ENCODE measurements at places on chromosomes 5 and 9.

GRCh38 chr5:50800410-50800809 is 134.0 kb downstream of the PARP8 start:
- DNase-seq, result no peak

DNA sequence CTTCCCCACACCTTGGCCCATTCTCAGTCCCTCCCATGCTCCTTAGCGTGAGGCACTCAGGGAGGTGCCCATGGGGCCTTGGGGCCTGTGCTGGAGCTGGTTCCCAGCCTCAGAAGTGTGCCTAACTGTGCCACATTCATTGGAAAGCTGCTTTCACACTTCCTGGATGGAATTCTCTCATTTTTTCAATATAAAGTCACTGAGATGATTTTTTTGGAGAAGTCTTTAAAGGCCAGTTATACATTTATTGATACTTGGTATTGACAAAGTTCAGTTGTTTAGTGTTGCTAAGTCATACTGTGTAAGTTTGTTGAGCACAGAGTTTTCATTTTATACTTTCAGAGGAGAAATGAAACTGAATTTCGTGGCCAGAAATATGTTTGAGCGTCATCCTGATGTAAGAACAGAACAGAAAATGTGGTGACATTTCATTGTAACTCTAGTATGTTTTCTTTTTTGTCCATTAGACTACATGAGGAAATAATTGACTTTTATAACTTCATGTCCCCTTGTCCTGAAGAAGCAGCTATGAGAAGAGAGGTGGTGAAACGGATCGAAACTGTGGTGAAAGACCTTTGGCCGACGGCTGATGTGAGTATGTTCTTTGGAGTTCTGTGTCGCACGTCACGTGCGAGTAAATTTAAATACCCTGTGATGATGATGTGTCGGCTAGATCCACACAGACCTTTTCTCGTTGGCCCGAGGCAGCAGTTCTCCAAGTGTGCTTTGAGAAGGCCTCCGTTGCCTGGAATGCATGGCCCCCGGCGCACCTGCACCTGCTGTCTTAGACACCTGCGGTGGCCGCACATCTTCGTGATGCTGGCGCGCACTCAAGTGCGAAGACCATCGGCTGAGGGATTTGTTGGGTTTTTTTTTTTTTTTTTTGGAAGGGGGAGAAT is 24.1 kb downstream of the TENT4A start:
- no peak for DNase-seq

GRCh38 chr5:133464013-133464412 is 148.3 kb downstream of the FSTL4 start:
- no peak for DNase-seq

GRCh38 chr9:70746760-70747159 is 332.3 kb upstream of the KLF9 start:
- DNase-seq, result no peak

DNA sequence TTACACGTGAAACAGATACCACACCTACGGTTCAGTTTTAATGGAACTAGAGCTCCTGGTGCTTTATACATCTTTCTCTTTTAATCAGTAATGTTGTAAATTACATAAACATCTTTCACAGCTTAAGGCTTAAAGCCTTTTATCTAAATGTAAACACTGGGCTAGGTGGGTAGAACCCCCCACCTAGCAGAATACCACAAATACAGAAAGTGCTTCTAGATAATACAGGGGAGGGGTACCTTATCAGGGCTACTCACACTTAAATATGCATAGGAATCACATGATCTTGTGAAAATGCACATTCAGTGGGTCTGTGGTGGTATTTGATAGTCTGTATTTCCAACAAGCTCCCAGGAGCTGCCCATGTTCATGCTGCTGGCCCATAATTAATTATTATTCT is 256.4 kb upstream of the TARS1 start:
- no peak for DNase-seq

GRCh38 chr9:135329571-135330306 is 149.8 kb upstream of the PPP1R26 start:
- DNase-seq, result no peak

GRCh38 chr5:6359555-6360322 is 18.6 kb downstream of the MED10 start:
- no peak for DNase-seq

GRCh38 chr9:109143881-109144562 is 23.0 kb downstream of the FRRS1L start:
- DNase-seq, result peak; percentile 40

GRCh38 chr5:157855404-157855994 is 3.4 kb downstream of the CLINT1 start:
- DNase-seq, result peak; percentile 64

DNA sequence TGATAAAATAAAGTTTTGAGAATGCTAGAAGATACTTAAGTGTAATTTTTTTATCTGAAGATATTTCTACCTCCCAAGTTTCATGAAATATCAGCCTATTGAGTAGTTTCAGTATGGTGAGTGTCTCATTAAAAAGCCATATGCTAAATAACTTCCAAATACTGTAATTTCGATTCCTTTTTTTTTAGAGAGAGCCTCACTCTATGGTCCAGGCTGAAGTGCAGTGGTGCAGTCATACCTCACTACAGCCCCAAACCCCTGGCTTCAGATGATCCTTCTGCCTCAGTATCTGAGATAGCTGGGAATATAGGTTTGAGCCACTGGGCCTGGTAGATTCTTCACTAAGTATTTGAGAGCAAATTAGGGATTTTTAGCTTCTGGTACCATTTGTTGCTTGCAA is 24.5 kb downstream of the CDC42SE2 start:
- no peak for DNase-seq

DNA sequence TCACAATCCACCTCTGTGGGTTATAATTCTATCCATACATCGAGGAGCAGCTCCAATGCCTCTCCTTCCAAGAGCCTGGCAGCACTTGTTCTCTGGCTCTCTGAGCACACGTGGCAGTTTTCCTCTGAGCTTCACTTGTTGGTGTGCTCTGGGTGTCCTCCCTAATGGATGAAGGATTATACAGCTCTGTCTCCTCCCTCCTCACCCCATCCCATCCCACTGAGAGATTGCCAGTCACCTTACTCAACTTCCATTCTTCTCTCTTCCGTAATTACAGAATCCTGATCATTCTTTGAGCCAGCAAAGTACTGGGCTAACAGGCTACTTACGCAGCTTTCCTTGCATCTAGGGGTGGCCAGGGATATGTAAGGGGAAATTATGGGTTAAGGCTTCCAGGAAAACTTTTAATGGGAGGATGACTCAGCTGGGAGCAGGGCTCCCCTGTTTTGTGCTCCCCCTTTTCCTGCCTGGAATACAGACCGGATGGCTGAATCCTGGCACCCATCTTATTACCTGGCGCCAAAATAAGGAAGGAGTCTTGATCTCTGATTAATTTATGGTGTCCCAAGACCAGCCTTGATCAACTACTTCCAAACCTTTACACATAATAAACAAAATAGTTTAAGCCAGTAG is 6.3 kb upstream of the CCDC69 start:
- no peak for DNase-seq

DNA sequence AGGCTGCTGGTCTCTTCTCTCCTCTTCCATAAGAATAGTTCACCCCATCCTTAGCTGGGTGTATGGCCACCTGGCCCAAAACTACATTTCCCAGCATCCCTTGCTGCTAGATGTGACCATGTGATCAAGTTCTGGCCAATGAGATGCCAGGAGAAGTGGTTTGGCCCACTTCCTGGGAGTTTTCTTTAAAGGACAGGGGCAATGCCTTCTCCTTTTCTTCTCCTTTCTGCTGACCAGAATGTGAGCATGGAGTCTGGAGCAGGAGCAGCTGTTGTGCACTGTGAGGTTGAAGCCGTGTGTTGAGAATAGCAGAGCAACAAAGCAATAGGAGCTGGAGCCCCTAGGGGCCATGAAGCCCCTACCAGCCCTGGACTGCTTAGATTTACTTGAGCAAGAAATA is 36.8 kb downstream of the C9orf50 start:
- peak; percentile 90 for DNase-seq

DNA sequence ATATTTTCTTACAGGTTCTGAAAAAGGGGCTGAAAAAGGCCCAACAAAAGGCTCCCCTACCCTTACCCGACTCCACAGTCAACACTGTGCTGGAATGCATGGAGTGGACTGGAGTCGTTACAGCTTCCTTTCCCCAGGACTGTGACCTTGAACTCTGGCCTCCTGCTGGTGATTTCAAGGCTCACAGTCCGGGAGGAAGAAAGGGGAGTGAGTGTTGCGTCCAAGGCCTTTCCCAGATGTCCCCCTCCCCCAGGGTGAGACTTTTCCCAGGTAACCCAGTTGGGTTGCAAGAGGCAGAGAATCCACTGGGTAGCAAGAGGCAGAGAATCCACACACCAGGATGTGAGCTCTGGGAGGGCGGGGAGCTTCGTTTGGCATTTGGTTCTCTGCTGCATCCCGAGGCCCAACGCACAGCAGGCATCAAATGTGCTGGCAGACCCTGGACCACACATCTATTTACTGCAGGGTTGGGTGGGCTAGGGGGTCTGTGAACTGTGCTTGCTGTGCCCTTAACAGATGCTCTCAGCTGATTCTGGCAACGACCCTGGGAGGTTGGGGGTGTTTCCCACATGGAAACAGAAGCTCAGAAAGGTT is 37.5 kb downstream of the FABP6 start:
- no peak for DNase-seq

GRCh38 chr9:135692410-135692809 is 6.9 kb downstream of the SOHLH1 start:
- no peak for DNase-seq

GRCh38 chr5:72209147-72210115 is 102.2 kb downstream of the MAP1B start:
- DNase-seq, result no peak

DNA sequence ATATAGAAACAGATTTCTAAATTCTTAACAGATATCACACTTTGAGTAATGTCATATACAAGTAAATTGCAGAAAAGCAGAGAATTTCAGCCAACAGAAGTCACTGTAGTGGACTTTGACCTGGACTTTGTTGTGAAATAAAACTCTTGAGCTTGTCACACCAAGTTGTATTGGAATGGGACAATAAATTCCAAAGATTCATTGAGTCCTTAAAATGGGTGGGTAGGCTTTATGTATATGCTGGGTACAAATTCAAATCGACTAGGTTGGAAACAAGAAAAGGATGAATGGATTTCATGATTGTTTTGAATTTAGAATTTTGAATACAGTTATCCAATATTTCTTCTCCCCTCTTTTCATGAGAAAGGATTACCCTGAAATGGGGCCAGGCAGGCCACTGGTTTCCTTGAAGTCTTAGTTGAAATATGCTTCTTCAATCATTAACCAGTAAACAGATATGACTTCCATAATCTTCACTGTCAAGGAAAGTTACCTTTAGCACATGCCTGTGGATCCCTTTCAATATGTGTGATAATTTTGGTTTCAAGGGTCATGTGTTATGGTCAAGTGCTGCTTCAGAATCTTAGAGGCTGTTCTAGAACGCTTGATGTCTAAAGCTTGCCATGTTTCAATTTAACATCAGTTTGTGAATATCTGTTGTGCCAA is 25.7 kb downstream of the PIP5K1B start:
- DNase-seq, result no peak

- DNase-seq, result peak; percentile 82
Measured at GRCh38 chr5:120463991-120464626, at the start of gene PRR16. TSS of gene PRR16 (plus strand) at chr5:120464300.

- DNase-seq, result no peak
Measured at GRCh38 chr5:38874948-38875456, 29.2 kb downstream of the OSMR start.

DNA sequence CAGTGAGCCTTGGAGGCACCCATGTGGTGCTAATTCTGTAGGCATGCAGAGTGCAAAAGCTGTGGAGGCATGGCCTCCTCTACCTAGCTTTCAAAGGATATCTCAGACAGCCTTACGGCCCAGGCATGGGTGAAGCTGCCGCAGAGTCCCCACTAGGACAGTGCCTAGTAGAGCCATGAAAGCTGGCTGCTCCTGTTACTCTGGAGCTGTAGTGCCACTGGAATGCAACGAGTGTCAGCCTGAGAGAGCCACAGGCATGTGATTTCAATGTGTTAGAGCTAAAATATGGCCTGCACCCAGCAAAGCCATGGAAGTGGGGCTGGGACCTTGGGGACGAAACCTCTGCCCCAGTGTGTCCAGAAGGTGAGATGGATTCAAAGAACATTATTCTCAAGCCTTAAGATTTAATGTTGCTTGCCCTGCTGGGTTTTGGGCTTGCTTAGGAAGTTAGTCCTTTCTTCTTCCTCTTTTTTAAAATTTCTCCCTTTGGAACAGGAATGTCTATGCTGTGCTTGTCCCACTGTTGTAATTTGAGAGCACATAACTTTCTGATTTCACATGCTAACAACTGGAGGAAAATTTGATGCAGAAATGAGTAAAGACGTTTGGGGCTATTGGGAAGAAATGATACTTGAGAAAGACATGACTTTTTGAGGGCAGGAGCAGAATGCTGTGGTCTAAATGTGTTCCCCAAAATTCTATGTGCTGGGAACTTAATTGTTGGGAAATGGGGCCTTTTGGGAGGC is 298.4 kb downstream of the PSAT1 start:
- DNase-seq, result peak; percentile 61

- DNase-seq, result no peak
Measured at GRCh38 chr9:21779397-21779796, 23.0 kb upstream of the MTAP start.

DNA sequence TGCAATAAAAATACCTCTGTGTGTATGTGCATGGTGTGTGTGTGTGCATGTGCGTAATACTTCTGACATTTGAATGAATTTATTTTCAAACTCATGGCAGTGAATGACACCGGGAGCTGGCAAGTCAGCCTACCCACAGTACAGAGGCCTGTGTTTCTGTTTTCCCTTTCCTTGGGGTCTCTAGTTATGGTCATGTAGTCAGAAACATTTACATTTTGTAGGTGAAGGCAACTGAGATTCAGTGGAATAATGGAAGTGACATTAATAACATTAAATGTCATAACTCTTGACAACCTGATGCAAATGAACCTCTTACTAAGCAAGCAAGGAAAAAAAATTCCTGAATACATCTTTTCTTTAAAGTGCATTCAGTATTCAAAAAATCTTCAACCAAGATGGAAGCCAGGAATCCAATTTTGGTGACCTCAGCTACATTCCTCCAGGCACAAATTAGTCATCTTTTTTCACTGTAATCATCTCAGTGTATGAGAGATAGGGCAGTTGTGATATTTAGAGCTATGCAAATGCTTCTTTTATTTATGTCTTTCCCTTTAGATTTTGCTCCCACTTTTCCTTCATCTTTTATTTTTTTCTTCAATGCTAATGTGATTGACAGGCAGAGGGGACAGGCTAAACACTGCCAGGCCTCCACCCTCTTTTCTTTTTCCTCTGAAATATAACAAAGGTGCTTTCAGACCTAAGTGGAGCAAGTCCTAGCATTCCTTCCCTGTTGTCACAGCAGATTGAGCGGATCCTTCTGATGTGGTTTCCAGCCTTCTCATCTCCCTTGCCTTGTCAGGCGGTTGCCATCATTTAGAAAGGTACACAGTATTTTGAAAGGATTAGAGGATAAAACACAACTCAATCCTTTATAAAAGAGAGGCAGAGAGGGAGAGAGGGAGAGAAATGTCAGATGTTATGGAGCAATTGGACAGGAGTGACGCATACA is 569.8 kb upstream of the ADAMTS16 start:
- DNase-seq, result no peak

- no peak for DNase-seq
Measured at GRCh38 chr5:178450121-178451028, 139.8 kb downstream of the COL23A1 start.

- no peak for DNase-seq
Measured at GRCh38 chr5:669842-670395, 23.2 kb downstream of the TPPP start.

All from AG08395 (cell line).